ENCODE measurements at places on chromosomes 2 and 18.

DNA sequence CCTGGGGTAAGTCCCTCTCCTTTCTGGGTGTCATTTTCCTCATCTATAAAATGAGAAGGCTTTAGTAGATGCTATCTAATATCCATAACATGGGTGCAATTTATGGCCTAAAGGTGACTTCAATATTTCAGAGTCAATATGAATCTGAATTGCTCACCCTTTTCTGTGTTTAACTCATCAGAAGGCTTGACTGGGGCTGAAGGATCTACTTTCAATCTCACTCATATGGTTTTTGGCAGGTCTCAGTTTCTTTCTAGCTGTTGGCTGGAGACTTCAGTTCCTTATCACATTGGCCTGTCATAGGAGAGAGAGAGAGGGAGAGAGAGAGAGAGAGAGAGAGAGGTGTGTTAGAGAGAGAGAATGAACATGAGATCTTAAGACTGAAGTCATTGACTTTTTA, 343.7 kb upstream of the MEX3C start:
- no peak for DNase-seq

DNA sequence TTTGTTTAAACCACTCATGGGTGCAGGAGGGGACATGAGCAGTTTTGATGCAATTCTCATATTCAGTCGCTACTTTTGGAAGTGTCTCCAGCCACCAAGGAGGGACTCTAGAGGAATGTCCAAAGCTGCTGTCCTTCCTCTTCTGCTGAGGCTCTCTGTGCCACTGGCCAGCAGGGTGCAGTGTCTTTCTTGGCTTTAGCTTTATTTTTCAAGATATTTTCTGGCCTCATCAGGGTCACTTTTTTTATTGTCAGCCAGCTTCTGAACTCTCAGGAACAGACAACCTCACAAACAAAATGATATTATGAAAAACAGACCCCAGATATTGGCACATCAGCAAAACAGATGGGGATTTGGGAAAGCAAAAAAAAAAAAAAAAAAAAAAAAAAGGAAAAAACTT, 289.3 kb upstream of the ZSWIM2 start:
- no peak for DNase-seq

GRCh38 chr2:86064006-86064405, 41.7 kb downstream of the POLR1A start:
- DNase-seq = no peak

GRCh38 chr18:59279722-59280121, 6.5 kb upstream of the RAX start:
- no peak for DNase-seq

GRCh38 chr2:148603562-148603920, 41.0 kb upstream of the EPC2 start:
- DNase-seq = no peak

DNA sequence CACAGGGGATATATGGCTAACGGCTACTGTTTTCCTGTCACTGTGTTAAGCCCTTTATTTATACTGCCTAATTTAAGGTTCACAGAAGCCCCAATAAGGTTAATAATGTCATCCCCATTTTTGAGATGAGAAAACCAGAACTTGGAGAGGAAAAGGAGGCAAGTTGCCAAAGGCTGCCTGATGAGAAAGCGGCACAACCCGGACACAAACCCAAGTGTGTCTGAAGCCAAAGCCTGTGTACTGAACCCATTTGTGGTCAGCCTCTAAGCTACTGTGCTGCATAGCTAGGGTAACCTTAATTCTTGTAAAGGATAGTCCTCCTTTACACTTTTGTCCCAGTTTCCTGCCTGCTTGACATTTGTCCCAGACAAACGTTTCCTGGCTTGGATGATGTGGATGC, 954.7 kb upstream of the FANCL start:
- no peak for DNase-seq

- DNase-seq = no peak
These were observed 150.6 kb downstream of the ZNF236 start for GRCh38 chr18:76972846-76973519.

GRCh38 chr2:205849136-205849535, 166.8 kb downstream of the NRP2 start:
- DNase-seq = no peak

- DNase-seq = no peak
These were observed 39.5 kb upstream of the TFPI start for GRCh38 chr2:187593697-187594096.

GRCh38 chr2:76675212-76675611, 847.0 kb downstream of the LRRTM4 start:
- DNase-seq = no peak

GRCh38 chr2:9149726-9150567, 56.7 kb upstream of the ASAP2 start:
- no peak for DNase-seq
